ENCODE measurements at places on chromosomes 6 and 20. TPM values are rescaled to one million over a fixed set of nuclear protein-coding genes. Genes with fewer than 3 reads are reported as not detected.
A peak's percentile ranks its signal among the peaks of the same experiment; 100 is the strongest.

GRCh38 chr20:35523298-35523888, 6.1 kb downstream of the C20orf173 start:
- DNase-seq, result no peak
- no peak overlapping the region for H3K27ac ChIP-seq
- H3K4me1 ChIP-seq, result no peaks in the 10 kb centered on the region
- H3K36me3 ChIP-seq, result no peaks in the 10 kb centered on the region

- no peak for DNase-seq
- H3K27me3 ChIP-seq, result no peaks in the 10 kb centered on the region
- H3K4me3 ChIP-seq, result no peak overlapping the region
- H3K4me1 ChIP-seq, result no peaks in the 10 kb centered on the region
Observed at GRCh38 chr20:42313704-42314103, 695.5 kb upstream of the CHD6 start.

GRCh38 chr6:2632976-2633584, 117.6 kb downstream of the MYLK4 start:
- peak overlapping the region; percentile 83 for H3K27ac ChIP-seq
- peaks cover 29% of the 10 kb centered on the region for H3K4me1 ChIP-seq
- no peaks in the 10 kb centered on the region for H3K36me3 ChIP-seq
- H3K4me3 ChIP-seq, result no peak overlapping the region
- no peak for DNase-seq

BMP7 gene
- total RNA-seq, result 15.1 TPM

CRISP2 gene
- not detected for total RNA-seq
